ENCODE measurements at places on chromosomes 6 and 20.
A peak's percentile ranks its signal among the peaks of the same experiment; 100 is the strongest.

DNA sequence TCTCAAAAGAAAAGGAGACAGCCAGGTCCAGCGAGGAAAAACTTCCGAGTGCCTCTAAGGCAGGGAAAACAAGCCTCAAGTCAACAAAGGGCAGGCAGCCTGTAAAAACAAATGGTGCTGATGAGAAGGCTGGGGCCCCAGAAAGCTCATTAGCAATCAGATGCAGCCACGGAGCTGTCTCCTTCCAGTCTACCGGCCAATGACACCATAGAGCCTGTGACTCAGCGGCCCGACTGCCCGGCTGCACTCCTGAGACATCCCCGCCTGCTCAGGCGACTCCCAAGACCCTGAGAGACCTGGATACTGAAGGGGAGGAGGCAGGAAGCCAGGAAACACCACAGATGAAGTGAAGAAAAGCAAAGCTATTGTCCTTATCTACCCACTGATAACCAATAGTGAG, 120.1 kb upstream of the HDDC2 start:
- DNase-seq: peak; percentile 69

DNA sequence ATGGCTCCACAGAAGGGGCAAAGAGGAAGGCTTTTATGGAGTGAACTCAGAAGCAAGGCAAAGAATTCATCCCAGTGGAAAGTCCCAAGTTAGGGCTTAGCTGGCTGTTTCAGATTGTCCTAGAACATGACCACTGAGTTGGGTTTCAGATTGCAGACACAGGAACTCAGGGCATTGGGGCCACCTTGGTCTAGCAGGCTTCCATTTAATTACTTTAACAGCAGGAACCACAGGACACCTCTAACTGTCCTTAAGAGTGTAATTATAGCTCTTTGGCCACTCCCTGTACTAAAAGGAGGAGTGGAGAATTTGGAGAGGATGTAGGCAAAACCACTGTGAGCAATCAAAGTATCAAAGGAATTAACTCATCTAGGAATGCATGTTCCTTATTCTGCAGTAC, 150.6 kb upstream of the AGPAT4 start:
- peak; percentile 61 for DNase-seq

GRCh38 chr6:161057103-161058091, 65.8 kb downstream of the MAP3K4 start:
- DNase-seq: peak; percentile 76

GRCh38 chr20:20079102-20079784, 26.9 kb downstream of the CFAP61 start:
- peak; percentile 78 for DNase-seq

- DNase-seq: no peak
These were observed 35.1 kb downstream of the DSE start for GRCh38 chr6:116405652-116406356.

DNA sequence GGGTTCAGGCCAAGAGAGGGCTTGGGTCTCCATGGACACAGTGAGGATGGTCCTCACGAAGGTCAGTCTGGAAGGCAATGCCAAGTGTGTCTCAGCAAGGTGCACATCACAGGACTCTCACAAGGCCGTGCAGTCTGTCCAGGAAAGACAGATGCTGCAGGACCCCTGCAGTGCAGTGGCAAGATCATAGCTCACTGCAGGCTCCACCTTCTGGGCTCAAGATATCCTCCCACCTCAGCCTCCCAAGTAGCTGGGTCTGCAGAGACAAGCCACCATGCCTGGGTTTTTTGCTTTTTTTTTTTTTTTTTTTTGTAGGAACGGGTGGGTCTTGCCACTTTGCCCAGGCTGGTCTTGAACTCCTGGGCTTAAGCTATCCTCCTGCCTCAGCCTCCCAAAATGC, 26.4 kb downstream of the ZMYND8 start:
- peak; percentile 35 for DNase-seq

GRCh38 chr20:35598899-35599775, 16.5 kb upstream of the SPAG4 start:
- DNase-seq: peak; percentile 43

DNA sequence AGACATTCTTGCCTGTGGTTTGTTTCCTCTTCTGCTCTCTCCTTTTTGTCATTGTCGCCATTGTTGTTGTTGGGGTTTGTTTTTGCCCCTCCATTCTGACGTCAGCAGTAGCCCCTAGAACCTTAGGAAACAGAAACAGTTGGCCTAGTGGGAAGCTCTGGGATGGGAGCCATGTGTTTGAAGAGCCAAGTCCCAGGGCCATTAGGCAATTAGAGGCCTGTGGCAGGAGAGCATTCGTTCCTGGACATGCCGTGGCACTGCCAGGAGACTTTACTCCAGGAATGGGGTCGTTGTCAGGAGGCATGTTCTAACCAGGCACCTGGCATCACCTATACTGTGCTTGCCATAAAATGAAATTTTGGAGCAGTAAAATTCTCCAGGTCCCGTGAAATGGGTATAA, 39.7 kb downstream of the PPARD start:
- no peak for DNase-seq

- DNase-seq: peak; percentile 58
These were observed 1.9 kb downstream of the SLC32A1 start for GRCh38 chr20:38725931-38726803.

DNA sequence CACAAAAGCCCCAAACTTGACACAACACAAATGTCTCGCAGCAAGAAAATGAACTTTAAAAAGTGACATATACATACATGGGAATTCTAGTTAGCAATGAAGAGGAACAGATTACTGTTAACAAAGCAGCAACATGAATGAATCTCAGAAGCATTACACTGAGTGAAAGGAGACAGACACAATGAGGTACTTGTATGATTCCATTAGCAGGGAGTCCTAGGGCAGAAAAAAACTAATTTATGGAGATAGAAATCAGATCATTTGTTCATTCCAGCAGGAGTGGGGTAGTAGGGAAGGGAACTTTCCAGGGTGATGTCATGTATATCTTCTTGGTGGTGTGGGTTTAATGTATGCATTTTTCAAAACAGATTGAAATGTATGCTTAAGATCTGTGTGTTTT, 524.4 kb downstream of the KIF16B start:
- DNase-seq: no peak

DNA sequence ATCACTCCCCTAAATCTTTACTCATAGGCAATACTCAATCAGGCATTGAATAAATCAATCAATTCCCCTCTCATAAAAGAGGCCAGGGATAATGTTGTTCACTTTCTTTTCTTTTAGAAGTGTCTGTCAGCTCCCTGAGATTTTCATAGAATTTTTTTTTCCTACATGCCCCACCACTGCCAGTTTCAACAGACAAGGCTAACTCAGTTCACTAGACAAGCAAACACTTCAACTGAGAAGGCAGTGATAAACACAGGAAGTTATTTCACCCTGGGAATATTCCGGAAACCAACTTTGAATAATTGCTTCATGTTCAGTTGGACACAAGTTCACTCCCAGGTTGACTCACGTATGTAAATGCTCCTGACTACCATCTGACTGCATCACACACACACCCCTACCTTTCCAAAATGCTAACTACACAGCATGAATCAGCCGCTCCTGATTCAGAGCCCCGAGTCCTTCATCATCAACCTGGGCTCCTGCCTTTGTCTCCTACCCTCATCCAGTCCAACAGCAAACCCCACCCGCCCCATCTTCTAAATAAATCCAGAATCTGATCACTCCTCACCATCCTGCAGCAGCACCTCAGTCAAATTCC, 143.9 kb downstream of the BCAS1 start:
- no peak for DNase-seq

DNA sequence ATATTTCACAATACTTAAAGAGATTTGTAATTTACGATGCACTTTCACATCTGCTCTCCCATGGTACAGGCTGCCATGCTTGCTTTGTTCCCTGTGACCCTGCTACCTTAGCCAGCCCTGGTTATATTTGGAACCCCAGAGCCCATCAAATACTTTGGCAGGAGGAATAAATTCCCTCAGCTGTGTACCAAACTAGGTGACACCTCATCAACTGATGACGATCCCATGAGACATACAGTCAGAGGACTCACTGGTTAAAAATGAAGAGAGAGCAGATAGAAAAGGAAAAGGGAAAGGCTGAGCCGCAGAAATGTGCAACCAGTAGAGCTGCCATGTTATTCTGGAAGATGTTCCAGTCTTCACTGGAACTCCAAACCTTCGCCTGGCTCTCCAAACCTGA, 120.0 kb downstream of the SIM1 start:
- no peak for DNase-seq

DNA sequence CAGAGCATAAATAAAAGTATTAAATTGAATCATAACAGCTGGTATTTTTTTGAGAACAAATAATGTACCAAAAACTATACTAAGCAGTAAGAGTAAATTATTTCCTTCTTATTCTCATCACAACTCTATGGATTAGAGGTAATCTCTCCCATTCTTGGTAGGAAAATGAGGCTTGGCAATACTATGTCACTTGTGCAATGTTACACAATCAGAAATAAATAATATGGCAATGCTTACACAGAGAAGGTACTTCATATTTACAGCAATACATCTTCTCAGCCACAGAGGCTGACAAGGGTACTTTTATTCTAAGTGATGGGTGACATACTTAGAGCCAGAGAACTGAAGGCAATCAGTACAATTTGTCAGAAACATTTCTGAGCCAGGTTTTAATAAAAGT, 3.9 kb downstream of the DST start:
- DNase-seq: no peak

DNA sequence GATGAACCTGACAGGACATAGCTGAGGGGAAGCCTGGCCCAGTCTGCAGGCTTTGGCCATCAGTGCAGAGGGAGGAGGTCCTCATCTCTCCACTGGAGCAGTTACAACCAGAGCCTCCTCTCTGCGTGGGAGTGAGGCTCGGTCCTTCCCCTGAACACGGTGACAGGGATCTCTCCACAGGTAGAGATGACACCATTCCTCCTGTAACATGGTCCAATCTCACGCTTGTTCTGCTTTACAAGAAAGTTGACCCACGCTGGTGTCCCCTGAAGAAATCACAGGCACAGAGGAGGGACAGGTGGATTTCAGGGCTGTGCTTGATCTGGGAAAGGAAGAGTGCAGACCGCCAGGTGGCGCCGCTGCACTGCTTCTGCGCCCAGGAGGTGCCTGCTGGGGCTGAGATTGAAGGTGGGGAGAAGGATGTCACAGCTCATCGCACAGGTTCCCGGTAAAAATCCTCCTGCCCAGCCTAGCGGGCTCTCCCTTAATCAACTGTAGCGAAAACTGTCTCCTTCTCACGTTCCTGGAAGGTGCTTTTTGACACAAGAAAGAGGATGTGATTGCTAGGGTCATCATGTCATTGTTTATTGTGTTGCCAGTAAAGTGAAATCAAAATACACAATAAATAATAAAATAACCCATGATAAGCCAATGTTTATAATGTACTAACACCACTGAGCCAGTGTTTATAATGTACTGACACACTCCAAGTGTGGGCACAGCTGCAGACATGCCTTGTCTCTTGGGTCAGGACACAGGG, 20.4 kb downstream of the HLA-G start:
- peak; percentile 64 for DNase-seq

DNA sequence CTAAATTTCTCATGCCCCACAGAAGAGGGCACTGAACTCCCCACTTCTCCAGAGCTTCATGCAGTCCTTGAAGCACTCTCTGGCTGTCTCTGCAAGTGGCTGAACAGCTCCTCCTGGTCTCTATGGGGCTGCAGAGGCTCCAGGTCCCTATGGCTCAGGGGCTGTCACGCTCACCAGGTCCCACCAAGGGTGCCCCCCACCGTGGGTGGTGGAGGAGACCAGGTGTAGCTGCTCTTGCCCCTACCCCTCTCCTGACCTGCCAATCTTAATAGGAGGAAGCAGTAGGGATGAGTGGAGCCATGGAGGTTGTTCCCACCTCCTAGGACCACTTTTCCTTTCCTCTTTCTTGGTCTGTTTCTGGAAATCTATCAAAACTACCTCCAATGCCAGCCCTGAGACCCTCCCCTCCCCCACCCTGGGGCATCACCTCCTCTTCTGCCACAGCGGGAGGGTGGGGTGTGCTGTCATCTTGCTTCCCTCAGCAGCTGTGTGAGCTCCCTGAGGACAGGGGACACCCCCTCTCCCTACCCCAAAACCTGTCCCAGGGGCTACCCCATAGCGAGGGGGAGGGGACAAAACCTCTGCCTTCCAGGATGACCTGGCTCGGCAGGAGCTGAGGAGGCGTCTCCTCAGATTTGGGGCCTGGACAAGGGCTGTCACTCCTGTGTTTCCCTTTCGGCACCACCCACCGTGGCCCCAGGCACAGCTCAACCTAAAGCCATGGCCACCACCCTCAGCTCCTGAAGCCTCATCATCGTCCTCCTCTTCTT, 12.0 kb upstream of the RAET1E start:
- no peak for DNase-seq

- no peak for DNase-seq
These were observed 166.1 kb downstream of the GRM4 start for GRCh38 chr6:33979750-33980149.

DNA sequence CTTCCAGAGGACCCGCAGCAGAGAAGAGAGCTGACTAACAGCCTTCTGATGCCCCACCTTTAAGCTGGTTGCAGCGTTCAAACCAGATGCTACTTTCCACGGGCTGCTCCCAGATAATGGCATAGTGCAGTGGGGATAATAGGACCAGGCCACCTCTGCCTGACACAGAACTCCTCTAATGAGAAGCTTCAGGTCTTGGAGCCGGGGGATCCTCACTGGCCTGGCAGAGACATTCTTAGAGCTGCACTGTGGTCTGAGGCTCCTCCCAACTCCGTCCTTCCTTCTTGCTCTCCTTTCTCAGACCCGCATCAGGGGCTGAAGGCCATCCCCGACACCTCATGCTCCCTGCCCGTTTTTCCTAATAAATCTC, 206.6 kb upstream of the MARCKS start:
- no peak for DNase-seq

DNA sequence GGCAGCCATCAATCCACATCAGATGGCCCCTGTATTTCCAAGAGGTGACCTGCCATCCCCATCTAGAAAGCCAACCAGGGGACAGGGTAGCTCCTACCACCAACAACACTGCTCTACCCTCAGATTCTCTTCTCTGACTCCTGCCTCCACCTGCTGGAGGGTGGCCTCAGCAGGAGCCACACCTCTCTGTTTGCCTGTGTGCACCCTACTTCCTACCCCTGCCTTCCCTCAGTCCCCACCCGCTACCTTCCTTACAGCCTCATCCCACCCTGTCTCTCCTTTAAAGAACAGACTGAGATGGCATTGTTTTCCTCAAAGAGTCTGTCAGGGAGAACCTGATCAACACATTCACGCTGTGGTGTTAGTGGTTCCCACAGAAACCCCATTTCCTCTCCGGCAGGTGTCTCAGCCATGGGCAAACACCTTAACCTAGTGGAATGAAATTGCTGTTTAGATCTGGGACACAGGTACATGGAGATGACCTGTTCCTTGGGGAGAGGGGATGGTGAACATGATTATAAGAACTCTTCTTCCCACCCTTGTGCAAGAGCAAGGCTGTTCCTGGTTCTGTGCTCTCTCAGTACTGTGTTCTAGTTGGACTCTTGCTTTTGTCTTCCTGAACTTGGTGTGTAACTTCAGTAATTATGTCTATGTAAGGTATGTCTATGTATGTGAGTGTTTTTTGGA, 1.8 kb downstream of the ENTPD6 start:
- DNase-seq: no peak

All from NCI-H146 (cell line).